Putamen (tissue), 1 donor: ENCODE measurements at places on chromosomes 11 and 22.

- peak; percentile 14 for DNase-seq
Observed at GRCh38 chr11:85310479-85310878, 316.7 kb downstream of the DLG2 start.

DNA sequence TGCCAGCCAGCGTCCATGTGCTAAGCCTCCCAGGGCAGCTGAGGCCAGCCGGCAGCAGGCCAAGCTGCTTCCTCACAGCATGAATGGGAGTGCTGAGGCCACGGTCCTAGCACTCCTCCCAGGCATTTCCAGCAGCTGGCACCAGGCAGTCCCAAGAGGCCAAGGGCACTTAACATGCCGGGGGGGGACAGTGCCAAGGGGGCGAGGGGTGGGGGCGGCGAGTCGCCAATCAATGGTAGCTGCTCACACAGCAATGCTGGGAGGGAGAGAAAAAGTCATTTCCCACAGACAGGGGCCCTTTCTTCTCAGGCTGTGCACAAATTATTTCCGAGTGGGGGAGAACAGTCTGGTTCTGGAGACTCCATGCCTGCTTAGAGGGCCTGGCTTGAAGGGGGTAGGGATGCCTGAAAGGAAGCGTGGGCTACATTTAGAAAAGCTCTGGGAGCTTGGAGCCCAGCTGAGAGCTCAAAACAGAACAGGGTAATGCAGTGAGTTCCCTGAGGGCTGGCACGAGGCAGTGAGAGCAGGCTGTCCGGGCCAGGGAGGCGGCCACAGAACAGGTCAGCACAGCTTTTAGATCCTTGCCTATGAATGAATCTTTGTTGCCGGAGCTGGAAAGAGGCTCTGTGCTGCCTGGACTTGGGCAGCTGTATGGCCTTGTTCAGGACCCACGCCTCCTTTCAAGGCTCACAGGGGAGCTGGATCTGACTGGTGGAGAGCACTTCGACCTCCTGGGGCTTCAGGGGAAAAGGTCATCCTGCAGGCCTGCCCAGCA is 14.4 kb upstream of the TBC1D10A start:
- peak; percentile 87 for DNase-seq

GRCh38 chr11:67213178-67213621 is 53.1 kb upstream of the GRK2 start:
- DNase-seq: no peak

- no peak for DNase-seq
Observed at GRCh38 chr11:60875366-60876167, 8.2 kb downstream of the ZP1 start.

DNA sequence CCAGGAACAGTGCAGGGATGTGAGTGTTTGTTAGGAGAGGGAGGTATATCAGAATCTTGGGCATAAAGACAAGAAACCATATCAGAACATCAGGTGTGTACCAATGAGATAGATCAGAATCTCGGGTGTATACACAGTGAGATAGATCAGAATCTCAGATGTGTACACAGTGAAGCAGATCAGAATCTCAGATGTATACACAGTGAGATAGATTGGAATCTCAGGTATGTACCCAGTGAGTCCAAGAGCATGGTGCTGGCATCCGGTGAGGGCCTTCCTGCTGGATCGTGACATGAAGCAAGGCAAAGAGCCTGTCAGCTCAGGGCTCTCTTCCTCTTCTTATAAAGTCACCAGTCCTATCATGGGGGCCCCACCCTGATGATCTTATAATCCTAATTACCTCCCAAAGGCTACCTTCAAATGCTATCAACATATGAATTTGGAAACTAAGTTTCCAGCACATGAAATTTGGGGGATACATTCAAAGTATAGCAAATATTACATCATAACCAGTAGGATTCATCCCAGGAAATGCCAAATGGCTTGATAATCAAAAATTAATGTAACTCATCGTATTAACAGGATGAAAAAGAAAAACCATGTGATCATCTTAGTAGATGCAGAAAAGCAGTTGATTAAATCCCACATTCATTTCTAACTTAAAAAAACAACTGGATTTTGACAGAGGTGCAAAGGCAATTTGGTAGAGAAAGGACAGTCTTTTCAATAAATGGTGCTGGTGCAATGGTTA is 28.6 kb downstream of the PPARA start:
- DNase-seq: no peak

DNA sequence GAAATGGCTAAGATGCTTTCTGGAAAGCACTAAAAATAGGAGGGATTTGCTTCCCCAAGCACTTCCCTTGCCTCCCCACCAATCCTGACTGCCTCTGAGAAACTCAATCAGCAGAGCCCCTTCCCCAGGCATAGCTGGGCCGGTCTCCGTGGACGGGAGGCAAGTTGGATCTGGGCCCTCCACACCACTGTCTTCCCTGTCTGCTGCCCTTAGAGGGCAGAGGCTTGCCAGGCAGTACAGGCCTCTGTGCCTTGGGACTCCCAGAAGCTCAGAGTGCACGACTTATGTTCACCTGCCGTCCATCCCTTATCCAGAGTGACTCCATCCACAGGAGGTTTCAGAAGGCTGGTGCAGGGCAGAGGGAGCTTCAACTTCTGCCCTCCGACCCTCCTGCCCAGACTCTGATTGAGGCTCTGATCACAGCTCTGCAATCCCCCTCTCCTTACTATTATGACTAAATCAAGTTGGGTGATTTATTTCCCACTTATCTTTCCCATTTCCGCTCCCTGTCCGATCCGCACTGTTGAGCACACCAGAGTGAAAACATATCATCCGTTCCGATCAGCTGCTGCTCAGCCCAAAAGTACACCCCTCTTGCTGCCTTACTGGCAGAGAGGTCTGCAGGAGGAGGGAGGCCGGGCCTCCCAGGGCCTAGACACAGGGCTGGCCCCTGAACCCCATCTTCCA is 71.8 kb downstream of the DSCAML1 start:
- no peak for DNase-seq

DNA sequence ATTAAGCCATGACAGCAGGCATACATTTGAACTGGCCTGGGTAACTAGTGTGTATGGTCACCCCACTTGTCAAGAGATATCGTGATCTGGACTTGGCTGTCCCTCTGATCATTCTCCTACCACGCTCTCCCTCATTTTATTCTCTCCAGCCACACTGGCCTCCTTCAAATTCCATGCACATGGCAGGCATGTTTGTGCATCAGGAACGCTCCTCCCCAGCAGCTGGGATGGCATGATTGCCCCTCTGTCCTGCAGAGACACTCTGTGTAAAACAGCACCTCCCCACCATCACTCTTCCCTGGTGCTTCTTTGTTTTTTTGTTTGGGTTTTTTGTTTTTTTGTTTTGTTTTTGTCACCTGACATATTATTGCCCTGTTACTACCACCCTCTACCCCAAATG is 31.5 kb upstream of the SCGB1A1 start:
- DNase-seq: no peak
